ENCODE measurements at places on chromosomes 5 and 9. TPM values are rescaled to one million over a fixed set of nuclear protein-coding genes. Genes with fewer than 3 reads are reported as not detected.

GRCh38 chr5:61775901-61776300 is 443.8 kb downstream of the ZSWIM6 start:
- no peaks in the 10 kb centered on the region for H3K4me1 ChIP-seq
- H3K36me3 ChIP-seq, result no peaks in the 10 kb centered on the region
- H3K27me3 ChIP-seq, result no peaks in the 10 kb centered on the region
- H3K4me3 ChIP-seq, result no peak overlapping the region

DNA sequence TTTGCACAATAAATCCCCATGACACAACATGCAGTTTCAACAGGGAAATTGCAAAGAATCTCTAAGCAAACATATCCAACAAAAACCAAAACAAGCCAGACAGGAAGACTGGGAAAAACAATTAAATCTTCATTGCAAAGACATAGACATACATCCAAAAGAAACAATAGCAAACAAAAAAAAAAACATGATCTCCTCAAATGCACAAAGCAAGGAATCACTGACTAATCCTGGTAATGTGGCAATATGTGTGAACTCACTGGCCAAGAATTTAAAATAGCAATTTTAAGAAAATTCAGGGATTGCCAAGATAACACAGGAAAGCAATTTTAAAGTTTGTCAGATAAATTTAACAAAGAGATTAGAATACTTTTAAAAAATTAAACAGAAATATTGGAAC is 520.1 kb upstream of the SMC2 start:
- no peak overlapping the region for H3K27ac ChIP-seq
- no peaks in the 10 kb centered on the region for H3K36me3 ChIP-seq
- no peaks in the 10 kb centered on the region for H3K4me1 ChIP-seq

- H3K4me3 ChIP-seq, result no peak overlapping the region
- DNase-seq, result no peak
- H3K36me3 ChIP-seq, result no peaks in the 10 kb centered on the region
- H3K27me3 ChIP-seq, result no peaks in the 10 kb centered on the region
- no peak overlapping the region for H3K27ac ChIP-seq
Observed at GRCh38 chr5:16602182-16602581, 14.6 kb downstream of the RETREG1 start.

DNA sequence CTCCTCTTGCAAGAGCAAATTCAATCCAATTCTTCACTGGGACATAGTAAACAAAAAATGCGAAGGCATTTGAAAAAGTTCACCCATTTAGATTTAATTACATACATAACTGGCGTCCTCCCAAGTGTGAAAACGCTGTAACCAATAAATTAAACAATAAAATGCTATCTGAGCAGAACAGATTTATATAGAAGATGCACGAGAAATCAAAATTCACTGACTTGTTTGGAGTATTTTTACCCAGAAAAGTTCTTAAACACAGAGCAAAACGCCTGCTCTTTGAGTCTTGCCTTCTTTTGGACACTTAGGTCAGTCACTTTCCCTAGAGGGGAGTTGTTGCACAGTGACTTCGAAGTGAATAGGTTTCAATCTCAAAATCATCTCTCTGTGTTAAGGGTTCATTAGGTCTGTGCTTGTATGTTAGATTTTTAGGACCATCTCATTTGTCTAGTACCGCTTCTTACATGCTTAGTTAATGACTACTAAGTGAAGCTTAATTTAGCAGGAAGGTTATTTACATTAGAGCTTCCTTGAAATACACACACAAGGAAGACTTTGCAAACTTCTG is 1.9 kb downstream of the ALDH1A1 start:
- H3K27ac ChIP-seq, result peak overlapping the region; percentile 83
- H3K4me1 ChIP-seq, result peaks cover 6% of the 10 kb centered on the region
- no peak for DNase-seq
- H3K27me3 ChIP-seq, result no peaks in the 10 kb centered on the region
- peak overlapping the region; percentile 34 for H3K4me3 ChIP-seq

- DNase-seq, result no peak
- H3K36me3 ChIP-seq, result no peaks in the 10 kb centered on the region
Observed at GRCh38 chr5:67515762-67516161, 319.2 kb upstream of the CD180 start.

- H3K4me1 ChIP-seq, result no peaks in the 10 kb centered on the region
- H3K27ac ChIP-seq, result no peak overlapping the region
- H3K27me3 ChIP-seq, result no peaks in the 10 kb centered on the region
- no peak overlapping the region for H3K4me3 ChIP-seq
- no peaks in the 10 kb centered on the region for H3K36me3 ChIP-seq
Observed at GRCh38 chr5:146832985-146833732, 45.4 kb downstream of the PPP2R2B start.

DNA sequence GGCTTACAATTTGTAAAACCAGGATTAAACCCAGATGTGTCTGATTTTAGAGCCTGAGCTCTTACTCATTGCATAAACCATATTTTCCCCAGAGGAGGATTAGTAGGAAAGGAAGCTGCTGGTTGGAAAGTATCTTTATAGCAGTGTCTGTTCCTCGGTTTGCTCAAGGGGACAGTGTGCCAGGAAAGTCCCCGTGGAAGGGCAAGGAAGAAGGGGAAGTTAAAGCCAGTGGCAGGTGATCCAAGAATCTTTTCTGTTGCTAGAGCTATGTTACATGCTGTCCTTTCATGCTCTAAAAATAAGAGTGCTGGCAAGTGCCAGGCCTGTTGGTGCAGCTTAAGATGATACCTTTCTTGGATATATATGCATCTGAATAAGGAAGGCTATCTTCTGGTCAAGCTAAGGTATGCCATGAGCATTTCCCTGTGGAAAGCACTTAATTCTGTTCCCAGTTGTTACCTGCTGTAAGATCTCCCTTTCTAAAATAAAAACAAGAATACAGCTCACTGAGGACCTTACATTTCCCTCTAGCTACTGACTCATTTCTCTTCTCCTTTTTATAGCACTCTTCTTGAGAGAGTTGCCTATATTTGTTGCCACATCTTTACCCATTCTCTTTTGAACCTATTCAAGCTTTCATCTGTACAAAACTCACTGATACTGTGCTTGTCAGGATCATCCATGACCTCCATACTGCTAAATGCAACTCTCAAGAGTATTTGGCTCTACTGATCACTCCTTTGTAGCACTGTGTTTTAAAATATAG is 8.0 kb downstream of the PDCD1LG2 start:
- no peak overlapping the region for H3K4me3 ChIP-seq
- H3K27me3 ChIP-seq, result no peaks in the 10 kb centered on the region
- H3K27ac ChIP-seq, result no peak overlapping the region
- DNase-seq, result no peak
- no peaks in the 10 kb centered on the region for H3K36me3 ChIP-seq

SMIM33 gene
- total RNA-seq, result not detected

GRXCR2 gene
- not detected for total RNA-seq

TMC1 gene
- not detected for total RNA-seq
